ENCODE measurements at places on chromosomes 11 and 22.

DNA sequence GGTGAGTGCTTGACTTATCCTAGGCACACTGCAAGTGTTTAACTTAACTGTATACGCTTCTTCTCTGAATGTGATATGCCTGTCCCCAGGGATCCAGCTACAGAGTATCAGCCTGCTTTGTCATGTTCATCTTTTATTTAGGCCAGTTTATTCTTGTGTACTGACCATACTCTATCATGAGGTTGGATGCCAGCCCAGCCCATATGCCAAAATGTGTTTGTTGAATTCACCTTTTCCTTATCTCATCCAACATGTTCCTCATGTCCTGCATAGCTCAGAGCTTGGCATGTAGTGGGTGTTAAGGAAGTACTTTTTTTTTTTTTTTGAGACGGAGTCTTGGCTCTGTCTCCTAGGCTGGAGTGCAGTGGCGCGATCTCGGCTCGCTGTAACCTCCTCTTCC lies 116.2 kb downstream of the NCAM1 start:
- DNase-seq: no peak

DNA sequence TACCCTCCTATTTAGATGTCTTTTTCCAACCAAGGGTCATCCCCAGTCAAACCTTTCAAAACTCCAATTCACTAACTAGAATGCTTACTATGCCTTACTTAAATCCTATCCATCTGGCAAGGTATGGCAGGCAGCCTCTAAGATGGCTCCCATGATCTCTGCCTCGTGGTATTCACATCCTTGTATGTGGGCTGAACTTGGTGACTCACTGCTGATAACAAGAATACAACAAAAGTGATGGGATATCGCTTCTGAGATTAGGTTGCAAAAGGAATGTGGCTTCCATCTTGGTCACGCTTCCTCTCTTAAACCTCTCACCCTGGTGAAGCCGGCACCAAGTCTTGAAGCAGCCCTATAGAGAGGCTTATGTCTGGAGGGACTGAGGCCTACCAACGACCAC lies 29.6 kb upstream of the UPB1 start:
- DNase-seq: no peak

- no peak for DNase-seq
These were observed 6.9 kb upstream of the VPS37C start for GRCh38 chr11:61168042-61168688.

- no peak for DNase-seq
These were observed 2.1 kb downstream of the GAL3ST3 start for GRCh38 chr11:66046901-66047300.

DNA sequence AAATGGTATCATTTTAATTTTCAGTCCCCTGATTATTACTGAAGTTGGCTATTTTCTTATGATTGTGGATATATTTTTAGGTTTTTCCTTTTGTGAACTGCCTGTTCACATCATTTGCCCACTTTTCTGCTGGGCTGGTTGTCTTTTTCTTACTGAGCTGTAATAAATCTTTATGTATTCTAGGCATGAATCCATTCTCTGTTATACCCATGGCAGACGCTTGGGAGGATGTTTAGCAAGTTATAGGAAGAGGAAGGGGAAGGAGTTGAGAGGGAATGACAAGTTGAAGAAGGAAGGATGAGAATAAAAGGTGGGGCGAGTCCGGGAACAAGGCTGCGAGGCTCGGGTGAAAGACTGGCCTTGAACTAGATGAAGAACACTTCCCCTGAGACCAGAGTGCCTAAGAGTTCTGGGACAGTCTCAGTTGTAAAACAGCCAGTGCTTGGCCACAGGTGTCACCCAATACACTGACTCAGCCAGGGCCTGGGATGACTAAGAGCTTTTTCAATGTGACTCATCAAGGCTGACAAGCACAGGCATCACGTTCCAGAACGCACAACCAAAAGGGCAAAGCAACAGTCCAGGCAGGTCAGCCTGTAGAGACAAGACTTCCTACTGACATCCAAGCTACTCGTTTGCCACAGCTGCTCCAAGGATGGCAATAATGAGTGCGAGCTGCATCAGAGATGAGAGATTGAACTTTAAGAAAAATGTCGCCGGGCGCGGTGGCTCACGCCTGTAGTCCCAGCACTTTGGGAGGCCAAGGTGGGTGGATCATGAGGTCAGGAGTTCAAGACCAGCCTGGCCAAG lies 35.2 kb downstream of the LRFN4 start:
- DNase-seq: no peak

DNA sequence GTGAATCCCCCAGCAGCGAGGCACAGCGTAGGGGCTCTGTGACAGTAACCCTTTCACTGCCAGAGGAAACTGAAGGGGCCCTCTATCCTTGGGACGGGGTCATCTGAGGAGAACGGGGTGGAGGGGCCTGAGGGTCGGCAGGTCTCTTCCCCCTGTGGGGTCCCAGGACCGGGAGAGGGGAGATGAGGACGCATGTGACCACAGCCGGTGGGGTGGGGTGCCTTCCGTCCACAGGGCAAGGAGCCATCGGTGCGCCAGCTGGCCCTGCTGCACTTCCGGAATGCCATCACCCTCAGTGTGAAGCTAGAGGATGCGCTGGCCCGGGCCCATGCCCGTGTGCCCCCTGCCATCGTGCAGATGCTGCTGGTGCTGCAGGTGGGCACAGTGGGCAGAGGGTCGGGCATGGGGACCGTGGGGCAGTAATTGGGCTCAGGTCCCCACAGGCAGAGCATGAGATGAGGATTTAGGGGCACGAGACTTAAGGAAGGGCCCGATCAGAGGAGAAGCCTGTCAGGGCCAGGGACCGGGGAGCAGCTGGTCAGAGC lies 20.3 kb upstream of the ARHGAP8 start:
- no peak for DNase-seq

DNA sequence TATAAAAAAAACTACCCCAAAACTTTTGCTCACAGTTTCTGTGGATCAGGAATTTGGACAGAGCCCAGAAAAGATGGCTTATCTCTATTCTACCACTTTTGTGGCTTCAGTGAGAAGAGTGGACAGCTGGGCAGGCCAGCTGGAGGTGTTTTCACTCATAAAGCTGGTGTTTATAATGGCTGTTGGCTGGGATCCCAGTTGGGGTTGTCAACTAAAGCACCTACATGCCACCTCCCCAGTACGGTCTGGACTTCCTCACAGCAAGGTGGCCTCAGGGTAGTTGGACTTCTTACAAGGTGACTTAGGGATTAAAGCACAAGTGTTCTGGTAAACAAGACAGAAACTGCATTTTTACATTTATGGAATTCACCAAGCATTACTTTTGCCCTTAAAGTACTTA lies 171.0 kb downstream of the NELL1 start:
- no peak for DNase-seq

DNA sequence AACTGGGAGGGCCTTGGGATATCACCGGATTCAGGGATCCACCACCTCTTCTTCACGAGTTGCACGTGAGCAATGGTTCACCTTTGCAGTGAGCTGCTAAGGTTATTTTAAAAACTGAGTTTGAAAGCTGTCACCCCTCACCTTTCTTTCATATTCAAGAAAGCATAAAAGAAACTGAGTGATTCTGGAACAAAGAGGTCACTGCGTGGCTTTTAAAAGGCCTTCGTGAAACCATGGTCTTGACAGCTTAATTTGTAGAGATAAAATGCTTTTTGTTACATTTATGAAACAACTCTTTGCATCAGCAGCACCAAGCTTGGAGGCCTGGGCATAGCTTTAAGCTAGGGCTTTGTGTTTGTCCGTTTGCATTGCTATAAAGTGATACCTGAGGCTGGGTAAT lies 101.4 kb upstream of the NECTIN1 start:
- no peak for DNase-seq

DNA sequence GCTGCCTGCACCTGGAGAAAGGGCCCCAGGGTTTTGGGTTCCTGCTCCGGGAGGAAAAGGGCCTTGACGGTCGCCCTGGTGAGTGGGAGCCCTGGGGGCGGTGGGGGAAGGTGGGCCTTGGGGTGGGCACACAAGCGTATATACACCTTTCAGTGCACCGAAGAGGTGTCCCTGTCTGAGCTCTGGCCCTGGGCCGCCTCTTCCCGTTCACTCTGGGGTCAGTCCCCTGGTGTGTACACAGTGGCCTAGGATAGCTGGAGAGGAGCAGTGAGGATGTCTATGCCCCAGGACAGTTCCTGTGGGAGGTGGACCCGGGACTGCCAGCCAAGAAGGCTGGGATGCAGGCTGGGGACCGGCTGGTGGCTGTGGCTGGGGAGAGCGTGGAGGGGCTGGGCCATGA lies 2.8 kb downstream of the NHERF4 start:
- DNase-seq: no peak

- no peak for DNase-seq
These were observed 745.3 kb upstream of the RAG2 start for GRCh38 chr11:37343290-37343689.

DNA sequence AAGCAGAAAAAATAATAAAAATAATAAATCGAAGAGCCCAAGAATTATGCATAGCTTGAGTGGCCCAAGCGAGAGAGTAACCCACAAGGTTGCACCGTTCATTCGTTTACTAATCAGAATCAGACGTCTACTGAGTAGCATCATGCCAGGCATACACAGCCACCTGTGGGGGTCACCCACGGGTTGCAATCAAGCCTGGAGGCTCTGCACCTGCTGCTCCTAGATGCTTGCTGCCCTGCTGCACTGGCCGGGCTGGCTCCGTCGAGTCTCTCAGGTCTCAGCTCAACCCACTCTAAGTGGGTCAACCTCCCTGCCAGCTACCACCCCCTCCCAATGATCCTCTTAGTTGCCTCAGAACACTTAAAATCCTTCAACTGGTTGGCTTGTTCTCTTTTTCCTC lies 2.0 kb upstream of the TESMIN start:
- DNase-seq: no peak

DNA sequence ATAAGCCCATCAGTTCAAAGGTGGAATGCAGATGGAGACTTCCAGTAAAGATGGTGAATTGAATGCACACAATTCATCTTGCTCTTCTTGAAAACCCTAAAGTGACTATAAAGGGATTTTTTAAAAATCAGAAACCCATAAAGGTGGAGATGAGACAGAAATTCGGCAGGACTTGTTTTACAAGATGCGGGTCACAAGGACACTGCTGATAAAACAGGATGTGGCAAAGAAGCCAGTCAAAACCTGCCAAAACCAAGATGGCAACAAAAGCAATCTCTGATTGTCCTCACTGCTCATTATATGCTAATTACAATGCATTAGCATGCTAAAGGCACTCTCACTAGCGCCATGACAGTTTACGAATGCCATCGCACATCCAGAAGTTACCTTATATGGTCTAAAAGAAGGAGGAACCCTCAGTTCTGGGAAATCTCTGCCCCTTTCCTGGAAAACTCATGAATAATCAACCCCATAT lies 137.1 kb downstream of the NECTIN1 start:
- no peak for DNase-seq

- DNase-seq: no peak
These were observed 5.5 kb upstream of the PCF11 start for GRCh38 chr11:83151274-83151977.

- no peak for DNase-seq
These were observed 96.2 kb upstream of the TRIM77 start for GRCh38 chr11:89613911-89614310.

DNA sequence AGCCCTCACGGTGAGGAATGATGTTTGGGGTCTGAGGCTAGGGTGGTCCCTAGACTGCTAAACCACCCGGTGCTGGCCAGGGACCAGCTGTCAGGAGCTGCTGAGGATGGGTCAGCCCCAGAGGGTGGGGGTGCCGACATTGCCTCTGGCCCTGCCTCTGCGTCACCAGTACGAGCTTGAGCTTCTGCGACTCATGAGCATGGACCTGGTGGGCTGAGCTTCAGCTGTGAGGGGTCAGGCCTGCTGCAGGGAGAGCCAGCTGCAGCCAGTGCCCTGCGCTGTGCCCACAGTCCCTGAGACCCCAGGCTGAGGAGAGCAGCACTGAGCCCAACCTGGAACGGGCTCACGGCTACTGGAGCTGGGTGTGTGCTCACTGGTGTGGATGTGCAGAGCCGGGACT lies 7.0 kb downstream of the DERL3 start:
- no peak for DNase-seq

- DNase-seq: no peak
These were observed 90.5 kb upstream of the VPREB1 start for GRCh38 chr22:22154040-22154439.

DNA sequence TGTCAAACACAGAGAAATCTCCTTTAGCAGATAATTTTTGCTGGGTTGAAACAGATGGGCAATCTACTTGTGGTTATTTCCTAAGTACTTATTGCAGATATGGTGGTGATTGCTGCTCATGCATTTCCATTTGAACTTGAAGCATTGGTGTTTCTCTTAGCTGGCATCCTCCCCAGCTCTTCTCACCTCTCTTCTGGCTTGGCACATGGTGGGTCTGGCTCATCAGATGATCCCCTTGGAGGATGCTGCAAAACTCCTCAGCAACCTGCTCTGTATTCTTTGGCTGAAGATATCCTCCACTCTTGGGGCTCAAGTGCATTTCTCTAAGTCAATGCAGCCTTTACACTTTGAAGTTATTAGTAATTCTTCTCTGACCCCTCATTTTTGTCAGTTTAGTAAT lies 87.3 kb upstream of the MYO18B start:
- no peak for DNase-seq

GRCh38 chr11:60589611-60590010 lies 74.4 kb downstream of the MS4A13 start:
- no peak for DNase-seq

DNA sequence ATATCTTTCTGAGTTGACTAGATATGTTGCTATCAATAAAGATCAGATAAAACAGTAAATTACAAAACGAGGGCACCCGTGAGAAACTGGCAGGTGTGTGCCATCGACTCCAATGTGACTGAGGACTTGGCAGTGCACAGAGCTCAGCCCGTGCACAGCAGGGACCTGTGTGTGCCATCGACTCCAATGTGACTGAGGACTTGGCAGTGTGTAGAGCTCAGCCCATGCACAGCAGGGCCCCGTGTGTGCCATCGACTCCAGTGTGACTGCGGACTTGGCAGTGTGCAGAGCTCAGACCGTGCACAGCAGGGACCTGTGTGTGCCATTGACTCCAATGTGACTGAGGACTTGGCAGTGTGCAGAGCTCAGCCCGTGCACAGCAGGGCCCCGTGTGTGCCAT lies 347.2 kb upstream of the B3GAT1 start:
- DNase-seq: no peak

DNA sequence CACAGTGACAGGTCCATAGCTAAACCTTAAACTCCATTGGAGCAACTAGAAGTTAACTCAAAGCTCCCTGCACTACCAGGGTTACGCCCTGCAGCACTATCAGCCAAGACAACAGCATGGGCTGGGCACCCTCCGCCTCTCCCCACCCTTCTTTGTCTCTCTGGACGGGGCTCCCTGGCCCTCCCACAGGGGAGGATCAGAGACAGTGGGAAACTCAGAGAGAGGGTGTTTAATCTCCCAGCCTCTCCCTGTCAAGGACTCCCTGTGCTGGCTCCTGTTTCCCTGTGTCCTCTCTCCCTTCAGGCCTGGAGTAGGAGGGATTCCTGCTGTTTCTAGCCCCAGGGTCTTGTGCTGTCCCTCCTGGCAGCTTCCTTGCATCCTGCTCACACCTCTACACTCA lies 56.9 kb upstream of the CSNK2A3 start:
- no peak for DNase-seq

GRCh38 chr11:99865951-99866350 lies 821.1 kb upstream of the ARHGAP42 start:
- no peak for DNase-seq

- no peak for DNase-seq
These were observed 1261.4 kb upstream of the TENM4 start for GRCh38 chr11:80702264-80702663.
